ENCODE measurements at places on chromosomes 6 and 20.

DNA sequence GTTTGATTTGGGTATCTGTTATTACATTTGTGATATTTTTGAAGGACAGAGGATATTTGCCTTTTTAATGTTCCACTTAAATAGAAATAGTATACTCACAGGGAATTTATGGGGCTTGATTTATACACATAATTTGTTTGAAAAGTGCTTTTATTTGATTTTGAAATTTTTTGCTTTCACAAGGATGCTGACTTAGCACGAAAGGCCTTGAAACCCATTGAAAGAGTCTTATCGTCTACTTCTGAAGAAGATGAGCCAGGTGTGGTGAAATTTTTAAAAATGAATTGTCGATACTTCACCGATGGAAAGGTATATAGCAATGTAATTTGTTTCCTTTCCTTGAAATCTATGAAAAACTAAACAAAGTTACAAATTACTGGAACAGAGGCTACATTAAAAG, 74.3 kb upstream of the HINT3 start:
- H3K36me3 ChIP-seq = peaks cover 95% of the 10 kb centered on the region
- no peak for DNase-seq
- no peaks in the 10 kb centered on the region for H3K4me1 ChIP-seq
- no peak overlapping the region for H3K27ac ChIP-seq

GRCh38 chr6:48512390-48512789, 401.4 kb upstream of the PTCHD4 start:
- H3K4me1 ChIP-seq = no peaks in the 10 kb centered on the region
- H3K27ac ChIP-seq = no peak overlapping the region
- H3K36me3 ChIP-seq = no peaks in the 10 kb centered on the region
- DNase-seq = no peak
- H3K4me3 ChIP-seq = no peak overlapping the region

- H3K36me3 ChIP-seq = no peaks in the 10 kb centered on the region
- H3K4me1 ChIP-seq = no peaks in the 10 kb centered on the region
- no peak for DNase-seq
- no peak overlapping the region for H3K27ac ChIP-seq
- H3K27me3 ChIP-seq = no peaks in the 10 kb centered on the region
- H3K4me3 ChIP-seq = no peak overlapping the region
These were observed 64.1 kb upstream of the RPS6KA2 start for GRCh38 chr6:166691199-166691598.

DNA sequence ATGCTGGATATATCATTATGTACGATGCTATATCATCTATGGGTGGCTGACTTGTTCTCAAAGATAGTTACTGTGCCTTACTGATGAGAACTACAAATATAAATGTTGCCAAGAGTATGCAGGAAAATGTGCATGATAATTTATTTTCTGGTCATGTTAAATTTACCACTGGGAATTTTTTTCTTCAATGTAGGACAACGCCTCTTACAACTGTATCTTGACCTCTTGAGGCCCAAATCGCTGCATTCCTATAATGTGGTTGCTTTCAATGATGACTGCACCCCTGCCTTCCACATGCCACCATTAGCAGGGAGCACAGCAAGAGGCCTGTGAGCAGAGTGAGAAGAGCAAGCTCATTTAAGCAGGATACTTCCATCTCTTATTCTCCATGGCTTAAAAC, 5.7 kb upstream of the RALGAPB start:
- H3K4me3 ChIP-seq = no peak overlapping the region
- H3K27ac ChIP-seq = no peak overlapping the region
- no peaks in the 10 kb centered on the region for H3K27me3 ChIP-seq

- H3K4me1 ChIP-seq = peaks cover 12% of the 10 kb centered on the region
- H3K36me3 ChIP-seq = no peaks in the 10 kb centered on the region
- H3K4me3 ChIP-seq = no peak overlapping the region
- peaks cover 13% of the 10 kb centered on the region for H3K27me3 ChIP-seq
- no peak for DNase-seq
These were observed 80.2 kb upstream of the RNF217 start for GRCh38 chr6:124881898-124882578.

GRCh38 chr20:38059832-38060231, 26.3 kb downstream of the RPRD1B start:
- peaks cover 25% of the 10 kb centered on the region for H3K4me1 ChIP-seq
- peaks cover 33% of the 10 kb centered on the region for H3K36me3 ChIP-seq
- no peak for DNase-seq
- H3K27me3 ChIP-seq = no peaks in the 10 kb centered on the region

GRCh38 chr6:127786109-127786508, 114.7 kb downstream of the THEMIS start:
- H3K36me3 ChIP-seq = peaks cover 41% of the 10 kb centered on the region
- H3K4me3 ChIP-seq = no peak overlapping the region
- H3K27ac ChIP-seq = no peak overlapping the region
- no peak for DNase-seq
- peaks cover 86% of the 10 kb centered on the region for H3K4me1 ChIP-seq

All from activated T-cell treated with anti-CD3 and anti-CD28 coated beads, Interleukin-2, amount 50 U/mL, for 24 hours (primary cell).